ENCODE measurements at places on chromosomes 5 and 9. TPM values are rescaled to one million over a fixed set of nuclear protein-coding genes. Genes with fewer than 3 reads are reported as not detected.

REEP2 gene
- 3.5 TPM for total RNA-seq

CDX1 gene
- not detected for total RNA-seq

ANGPTL2 gene
- 19.6 TPM for total RNA-seq

ALDH1A1 gene
- 43.9 TPM for total RNA-seq

DNA sequence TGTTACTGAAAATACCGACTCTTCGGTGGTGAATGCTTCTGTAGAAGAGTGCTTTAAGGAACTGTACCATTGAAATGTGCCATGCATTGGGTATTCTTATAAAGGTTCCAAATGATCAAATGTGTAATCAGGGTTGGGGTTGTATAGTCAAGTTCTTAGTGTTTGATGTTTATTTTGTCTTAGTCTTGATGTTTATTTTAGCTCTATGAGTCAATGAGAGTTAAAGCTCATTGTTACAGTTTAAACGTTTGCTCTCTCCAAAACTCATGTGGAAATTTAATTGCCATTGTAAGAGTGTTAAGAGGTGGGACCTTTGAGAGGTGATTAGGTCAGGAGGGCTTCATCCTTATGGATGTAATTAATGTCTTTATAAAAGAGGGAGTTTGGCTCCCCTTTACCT, 153.0 kb downstream of the FER start:
- H3K27ac ChIP-seq = no peak overlapping the region
- no peak overlapping the region for H3K4me3 ChIP-seq
- H3K27me3 ChIP-seq = no peaks in the 10 kb centered on the region
- H3K4me1 ChIP-seq = no peaks in the 10 kb centered on the region
- DNase-seq = no peak

DNA sequence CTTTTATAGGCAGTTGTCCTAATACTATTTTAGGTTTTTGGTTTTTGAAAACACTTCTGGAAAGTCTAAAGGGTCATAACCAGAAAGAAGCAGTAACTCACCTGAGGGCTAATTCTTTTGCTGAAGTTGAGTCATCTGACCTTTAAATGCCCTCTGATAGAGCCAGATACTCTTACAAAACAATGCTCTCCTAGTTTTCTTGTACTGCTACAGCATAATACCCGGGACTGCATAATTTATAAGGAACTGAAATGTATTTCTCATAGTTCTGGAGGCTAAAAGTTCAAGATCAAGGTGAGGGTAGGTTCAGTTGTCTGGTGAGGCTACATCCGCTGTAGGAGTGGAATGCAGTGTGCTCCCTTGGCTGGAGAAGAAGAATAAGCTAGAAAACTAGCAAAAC, 670.3 kb downstream of the TLE4 start:
- H3K4me3 ChIP-seq = no peak overlapping the region
- no peaks in the 10 kb centered on the region for H3K4me1 ChIP-seq
- no peak overlapping the region for H3K27ac ChIP-seq
- H3K27me3 ChIP-seq = no peaks in the 10 kb centered on the region

DNA sequence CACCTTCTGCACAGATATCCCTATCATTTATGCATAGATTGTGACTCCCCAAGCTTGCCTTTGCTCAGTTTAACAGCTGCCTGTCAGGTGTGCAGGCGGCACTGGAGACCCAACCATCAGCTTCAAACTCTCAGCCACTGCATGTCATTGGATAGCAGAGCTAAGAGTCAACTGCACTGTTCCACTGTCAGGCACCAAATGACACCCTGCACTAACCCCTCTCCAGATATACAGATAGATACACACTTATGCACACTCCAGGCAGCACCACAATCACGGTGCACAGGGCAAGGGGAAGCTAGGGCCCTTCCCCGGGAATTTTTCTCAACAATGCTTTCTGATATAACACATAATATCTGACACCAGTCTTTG, 142.3 kb downstream of the BNC2 start:
- no peaks in the 10 kb centered on the region for H3K27me3 ChIP-seq
- H3K4me3 ChIP-seq = peak overlapping the region; percentile 69
- peaks cover 2% of the 10 kb centered on the region for H3K4me1 ChIP-seq
- peak overlapping the region; percentile 95 for H3K27ac ChIP-seq
- DNase-seq = no peak

DNA sequence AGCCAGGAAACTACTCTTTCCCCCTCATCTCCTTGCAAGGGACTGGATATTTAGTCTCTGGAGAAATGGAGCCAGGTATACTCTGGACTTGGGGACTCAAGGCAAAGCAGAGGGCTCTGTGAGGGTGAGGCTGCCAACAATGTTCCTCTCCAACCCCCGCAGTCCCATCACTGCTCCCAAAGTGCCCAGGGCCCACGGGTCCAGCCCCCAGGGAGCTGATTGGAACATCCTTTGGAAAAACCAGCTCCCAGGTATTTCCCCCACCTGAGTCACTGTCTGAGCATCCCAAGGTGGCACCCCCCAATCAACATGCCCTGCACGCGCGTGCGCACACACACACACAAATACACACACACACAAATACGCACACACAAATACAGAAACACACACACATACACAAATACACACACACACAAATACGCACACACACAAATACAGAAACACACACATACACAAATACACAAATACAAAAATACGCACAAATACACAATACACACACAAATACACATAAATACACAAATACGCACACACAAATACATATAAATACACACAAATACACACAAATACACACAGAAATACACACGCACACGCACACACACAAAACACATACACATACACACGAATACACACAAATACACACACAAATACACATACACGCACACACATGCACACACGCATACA, 137.4 kb downstream of the DAB2IP start:
- DNase-seq = no peak
- H3K27ac ChIP-seq = no peak overlapping the region
- H3K4me1 ChIP-seq = no peaks in the 10 kb centered on the region
- H3K36me3 ChIP-seq = peaks cover 5% of the 10 kb centered on the region
- no peaks in the 10 kb centered on the region for H3K27me3 ChIP-seq

- H3K36me3 ChIP-seq = no peaks in the 10 kb centered on the region
- no peak overlapping the region for H3K4me3 ChIP-seq
- peak; percentile 11 for DNase-seq
- no peaks in the 10 kb centered on the region for H3K27me3 ChIP-seq
- peak overlapping the region; percentile 3 for H3K27ac ChIP-seq
- H3K4me1 ChIP-seq = no peaks in the 10 kb centered on the region
These were observed 169.9 kb downstream of the SLC28A3 start for GRCh38 chr9:84170521-84171141.

DNA sequence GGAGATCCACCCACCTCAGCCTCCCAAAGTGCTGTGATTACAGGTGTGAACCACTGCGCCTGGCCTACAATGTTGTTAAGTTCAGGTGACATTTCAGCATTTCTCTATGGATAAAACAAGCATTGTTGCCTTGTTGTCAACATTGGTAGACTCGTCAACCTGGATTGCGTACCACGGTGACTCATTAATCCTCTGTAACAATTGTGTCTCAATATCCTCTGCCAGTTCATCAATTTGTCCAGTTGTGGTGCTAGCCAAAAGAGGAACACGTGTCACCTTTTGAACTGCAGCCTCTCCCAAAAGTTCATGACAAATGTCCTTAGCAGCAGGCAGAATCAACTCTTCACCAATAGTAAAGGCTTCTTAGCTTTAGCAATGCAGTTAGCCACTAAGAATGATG, 46.3 kb upstream of the LARP1 start:
- no peak for DNase-seq
- H3K27me3 ChIP-seq = no peaks in the 10 kb centered on the region
- H3K27ac ChIP-seq = no peak overlapping the region
- no peak overlapping the region for H3K4me3 ChIP-seq
- H3K36me3 ChIP-seq = no peaks in the 10 kb centered on the region

Measured in ascending aorta (tissue), 2 donors.